ENCODE measurements at places on chromosomes 6 and 20. TPM values are rescaled to one million over a fixed set of nuclear protein-coding genes. Genes with fewer than 3 reads are reported as not detected.

RBPJL gene
- total RNA-seq = not detected

DUSP15 gene
- total RNA-seq = 6.6 TPM

MDFI gene
- 12.5 TPM for total RNA-seq

DEFB124 gene
- total RNA-seq = not detected

ENPP4 gene
- 19.7 TPM for total RNA-seq

TRIM38 gene
- total RNA-seq = 0.31 TPM

CAP2 gene
- total RNA-seq = 43.2 TPM

GMPR gene
- 0.63 TPM for total RNA-seq

STAU1 gene
- total RNA-seq = 58.5 TPM

SLC16A10 gene
- total RNA-seq = 10.3 TPM

HSPA1L gene
- 3.1 TPM for total RNA-seq

ACTL10 gene
- total RNA-seq = 1.6 TPM

PDRG1 gene
- 5.6 TPM for total RNA-seq

DEF6 gene
- total RNA-seq = 1.6 TPM

TNNC2 gene
- not detected for total RNA-seq

ZC2HC1B gene
- not detected for total RNA-seq

DST gene
- 609 TPM for total RNA-seq

GSTA2 gene
- total RNA-seq = not detected

DDO gene
- total RNA-seq = not detected

CDH4 gene
- total RNA-seq = 44.4 TPM

PTPRK gene
- 377 TPM for total RNA-seq

PRRC2A gene
- total RNA-seq = 94.8 TPM

All from parietal lobe (tissue), 2 donors.